Trophoblast cell (in vitro differentiated cells and primary cell): ENCODE measurements at places on chromosomes 3 and 15.

DNA sequence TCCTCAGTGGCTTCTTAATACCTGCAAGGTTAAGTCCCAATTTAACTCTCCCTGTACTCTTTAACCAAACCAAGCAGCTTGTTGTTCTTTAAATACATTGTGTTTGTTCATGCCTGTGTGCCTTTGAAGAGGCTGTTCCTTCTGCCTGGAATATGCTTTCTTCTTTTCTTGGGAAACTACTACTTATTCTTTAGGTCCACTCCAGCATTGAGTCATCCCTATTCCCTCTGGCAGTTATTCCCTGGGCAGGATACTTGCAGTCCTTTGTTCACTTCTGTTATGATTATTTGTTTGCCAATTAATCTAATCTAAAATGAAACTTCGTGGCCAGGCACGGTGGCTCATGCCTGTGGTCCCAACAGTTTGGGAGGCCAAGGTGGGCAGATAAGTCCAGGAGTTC lies 139.3 kb downstream of the ZNF609 start:
- peak; percentile 7 for DNase-seq

- DNase-seq = no peak
Observed at GRCh38 chr3:127366383-127366782, 78.5 kb upstream of the PRR20G start.

DNA sequence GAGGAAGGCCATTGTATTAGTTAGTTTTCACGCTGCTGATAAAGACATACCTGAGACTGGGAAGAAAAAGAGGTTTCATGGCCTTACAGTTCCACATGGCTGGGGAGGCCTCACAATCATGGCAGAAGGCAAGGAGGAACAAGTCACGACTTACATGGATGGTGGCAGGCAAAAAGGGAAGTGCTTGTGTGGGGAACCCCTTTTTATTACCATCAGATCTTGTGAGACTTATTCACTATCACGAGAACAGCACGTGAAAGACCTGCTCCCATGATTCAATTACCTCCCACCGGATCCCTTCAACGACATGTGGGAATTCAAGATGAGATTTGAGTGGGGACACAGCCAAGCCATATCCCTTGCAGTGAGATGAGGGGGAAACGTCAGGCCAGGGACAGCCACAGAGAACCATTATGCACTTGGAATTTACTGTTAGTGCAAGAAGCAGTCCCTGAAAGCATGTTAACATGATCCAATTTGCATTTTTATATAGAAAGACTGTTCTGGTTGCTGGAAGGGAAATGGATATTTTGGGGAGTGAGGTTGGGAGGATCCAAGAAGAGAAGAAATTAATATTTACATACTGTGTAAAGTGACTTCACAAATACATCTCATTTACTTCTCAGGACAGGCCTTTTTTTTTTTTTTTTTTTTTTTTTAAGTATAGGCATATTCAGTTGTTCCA lies 87.1 kb downstream of the ARNT2 start:
- no peak for DNase-seq

- no peak for DNase-seq
Observed at GRCh38 chr3:131427226-131427625, 45.7 kb downstream of the NUDT16 start.

- peak; percentile 62 for DNase-seq
Observed at GRCh38 chr3:150449169-150449721, 41.1 kb downstream of the TSC22D2 start.
